ENCODE measurements at places on chromosomes 1 and 21.

DNA sequence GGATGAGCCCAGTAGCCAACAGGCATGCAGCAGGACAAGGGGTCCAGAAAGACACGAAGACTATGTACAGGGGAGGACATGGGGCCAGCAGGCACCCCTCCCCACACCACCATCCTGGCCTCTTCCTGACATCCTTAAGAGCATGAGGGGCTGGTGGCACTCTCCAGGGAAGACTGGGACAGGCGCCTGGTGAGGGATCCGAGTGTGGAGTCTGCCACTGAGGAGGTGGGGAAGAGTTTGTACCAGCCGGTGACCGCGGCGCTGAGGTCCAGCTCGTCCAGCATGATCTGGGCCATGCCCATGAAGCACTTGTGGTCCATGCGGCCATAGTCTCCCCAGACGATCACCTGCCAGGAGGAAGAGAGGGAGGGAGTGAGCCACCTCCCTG, 39.1 kb downstream of the RIMS3 start:
- DNase-seq = no peak

DNA sequence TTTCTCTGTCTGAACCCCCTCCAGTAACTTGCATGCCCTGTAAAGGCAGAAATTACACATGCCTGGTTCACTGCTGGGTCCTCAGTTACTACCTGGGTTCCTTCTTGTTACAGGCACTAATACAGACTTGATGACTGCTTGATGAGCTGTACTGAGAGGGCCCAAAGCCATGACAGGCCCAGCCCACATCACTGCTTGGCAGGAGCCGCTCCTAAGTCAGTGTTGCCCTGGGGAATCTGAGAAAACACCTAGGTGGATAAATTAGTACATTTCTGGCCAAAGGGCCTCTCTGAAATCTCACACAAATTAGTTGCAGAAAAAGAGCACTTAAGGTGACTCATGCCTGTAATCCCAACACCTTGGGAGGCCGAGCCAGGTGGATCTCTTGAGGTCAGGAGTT, 37.8 kb upstream of the IRF2BP2 start:
- DNase-seq = no peak

DNA sequence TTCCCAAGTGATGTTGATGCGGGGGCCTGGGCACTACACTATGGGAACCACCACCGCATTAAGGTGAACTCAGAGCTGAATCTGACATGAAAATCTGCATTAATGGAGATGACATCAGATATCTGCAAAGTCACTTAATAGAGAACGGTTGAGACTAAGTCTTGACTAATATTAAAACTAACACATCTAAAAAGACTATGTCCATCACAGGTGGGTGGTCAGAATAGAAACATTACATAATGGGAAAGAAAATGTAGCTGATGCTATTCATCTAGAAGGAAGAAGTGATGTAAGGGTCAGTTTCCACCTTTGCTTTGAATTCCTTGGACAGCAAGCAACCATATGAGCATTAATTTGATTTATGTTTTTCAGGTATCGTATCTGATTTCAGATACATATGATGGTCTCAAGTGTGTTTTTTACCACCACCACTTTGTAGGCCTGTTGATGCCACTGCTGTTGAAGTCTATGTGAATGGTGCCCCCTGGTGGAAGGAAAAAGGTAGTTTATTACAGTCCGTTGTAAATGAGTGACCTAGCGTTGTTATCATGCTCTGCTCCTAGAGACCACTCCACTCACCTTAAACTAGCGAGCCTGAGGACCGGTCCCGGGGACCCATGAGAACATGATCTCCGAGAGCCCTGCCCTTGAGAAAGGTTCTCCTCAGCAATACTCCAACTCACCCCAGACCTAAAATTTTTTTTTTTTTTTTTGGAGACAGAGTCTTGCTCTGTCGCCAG, 73.5 kb downstream of the BACH1 start:
- DNase-seq = peak; percentile 85

DNA sequence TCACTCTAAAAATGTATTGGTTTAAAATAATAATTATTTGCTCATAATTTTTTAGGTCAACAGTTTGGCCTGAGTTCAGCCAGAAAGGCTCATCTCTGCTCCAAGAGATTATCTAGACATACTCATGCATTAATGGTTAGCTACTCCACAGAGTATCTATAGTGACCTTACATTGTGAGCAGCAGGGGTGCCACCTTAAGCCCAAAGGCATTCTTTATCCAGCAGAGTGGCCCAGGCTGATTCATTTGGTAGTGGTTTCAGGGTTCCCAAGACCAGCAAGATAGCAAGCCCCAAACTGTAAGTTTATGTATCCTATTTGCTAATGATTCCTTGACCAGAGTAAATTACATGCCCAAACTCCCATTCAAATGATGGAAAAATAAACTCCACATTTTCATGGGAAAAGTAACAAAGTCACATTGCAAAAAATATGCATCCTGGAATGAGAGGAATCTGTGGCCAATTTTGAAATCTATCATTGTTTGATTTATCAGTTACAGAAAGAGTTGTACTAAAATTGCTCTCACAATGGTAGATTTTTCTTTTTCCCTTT, 182.6 kb upstream of the KCNK2 start:
- no peak for DNase-seq

DNA sequence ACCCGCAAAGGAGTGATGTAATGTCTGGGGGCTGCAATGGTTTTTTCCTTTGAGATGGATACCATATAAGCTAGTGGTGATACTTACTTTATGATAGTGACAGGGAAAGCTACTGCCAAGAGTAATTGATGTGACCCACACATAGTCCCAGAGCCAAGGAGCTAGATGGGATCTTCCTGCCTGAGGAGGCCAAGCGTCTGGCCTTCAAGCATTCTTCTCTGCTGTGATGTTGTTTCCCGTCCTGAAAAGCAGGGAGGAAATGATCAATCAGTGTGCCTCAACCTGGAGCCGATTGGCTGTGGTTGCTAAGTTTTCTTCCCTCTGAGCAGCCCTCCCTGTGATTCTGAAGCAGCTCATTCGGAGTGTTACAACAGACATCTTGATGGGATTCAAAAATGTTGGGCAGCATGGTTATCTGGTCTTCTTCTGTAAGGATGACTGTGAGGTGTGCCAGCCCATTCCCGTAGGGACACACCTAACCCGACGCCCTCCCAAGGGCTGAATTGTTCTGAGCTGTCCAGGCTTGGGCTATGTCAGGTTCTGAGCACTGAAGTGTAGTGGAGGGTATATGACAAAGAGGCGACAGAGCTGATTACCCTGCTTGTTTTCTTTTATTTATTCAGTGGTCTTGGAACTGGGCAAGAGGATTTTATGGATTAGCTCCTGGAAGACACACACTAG, 56.7 kb downstream of the UCK2 start:
- no peak for DNase-seq

- DNase-seq = peak; percentile 82
These were observed 23.2 kb downstream of the INTS7 start for GRCh38 chr1:212012034-212012740.

DNA sequence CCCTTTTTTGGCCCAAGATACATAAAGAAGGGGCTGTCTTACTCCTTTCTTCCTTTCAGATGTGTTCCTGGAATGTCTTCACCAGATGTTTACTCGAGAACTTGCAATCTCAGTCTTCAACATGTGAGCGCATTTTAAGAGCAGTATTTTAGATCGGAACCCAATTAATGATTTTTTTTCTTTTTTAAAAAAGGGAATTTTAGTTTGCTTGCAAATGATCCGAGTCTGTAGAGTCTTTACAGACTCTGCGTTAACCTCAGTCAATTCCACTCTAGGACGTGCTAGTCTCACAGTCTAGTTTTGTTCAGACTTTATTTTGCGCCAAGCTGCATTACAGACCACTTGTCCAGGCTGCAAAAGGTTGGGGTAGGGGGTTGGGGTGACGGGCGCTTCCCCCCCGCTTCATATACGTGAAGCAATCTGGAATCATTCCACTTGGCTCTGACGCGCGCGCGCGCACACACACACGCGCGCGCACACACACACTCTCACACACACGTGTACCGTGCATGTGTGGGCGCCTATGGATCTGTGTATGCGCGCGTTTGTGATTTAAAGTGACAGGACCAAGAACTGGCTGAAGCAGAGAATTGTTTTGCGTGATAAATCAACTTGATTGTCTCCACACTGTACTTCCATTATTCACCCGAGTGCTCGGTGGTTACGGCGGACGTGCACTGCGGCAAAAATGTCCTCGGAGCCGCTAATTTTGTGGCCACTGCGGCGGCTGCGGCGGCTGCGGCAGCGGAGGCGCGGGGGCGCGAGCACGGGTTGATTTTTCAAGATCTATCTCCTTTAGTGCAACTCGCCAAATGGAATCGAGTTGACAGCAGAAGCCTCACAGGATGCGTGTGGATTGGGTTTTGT, 25.6 kb upstream of the NFIA start:
- peak; percentile 72 for DNase-seq

Measured in OCI-M1 (cell line).